ENCODE measurements at places on chromosomes 1 and 21. TPM values are rescaled to one million over a fixed set of nuclear protein-coding genes. Genes with fewer than 3 reads are reported as not detected.

- DNase-seq: no peak
These were observed 109.2 kb downstream of the TOMM20 start for GRCh38 chr1:235019471-235019870.

- peak; percentile 90 for DNase-seq
These were observed 7.0 kb downstream of the PTCH2 start for GRCh38 chr1:44835738-44836675.

The RPTN gene
- not detected for total RNA-seq

GRCh38 chr1:151918156-151918555 lies 8.8 kb upstream of the THEM4 start:
- no peak for DNase-seq

The PTGER3 gene
- 3.3 TPM for total RNA-seq

- DNase-seq: no peak
These were observed 110.5 kb downstream of the ZNF644 start for GRCh38 chr1:90911353-90911752.

DNA sequence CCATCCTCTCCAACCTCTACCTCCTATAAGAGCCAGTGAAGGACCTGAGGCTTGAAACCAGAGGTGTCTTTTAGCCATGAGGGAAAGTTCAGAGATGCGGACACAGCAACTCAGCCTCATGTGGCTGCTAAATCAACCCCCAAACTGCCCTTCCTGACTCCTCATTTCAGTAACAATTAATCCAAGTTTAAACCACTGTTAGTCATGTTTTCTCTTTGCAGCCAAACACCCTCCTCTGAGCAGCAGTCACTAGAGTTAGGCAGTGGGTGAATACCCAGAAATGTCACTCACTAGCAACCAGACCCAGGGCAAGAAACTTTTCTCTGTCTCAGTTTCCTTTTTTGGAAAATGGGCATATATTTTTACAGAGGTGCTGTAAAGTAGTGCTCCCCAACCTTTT lies 71.2 kb downstream of the KCNJ15 start:
- no peak for DNase-seq

The NME7 gene
- 10.2 TPM for total RNA-seq

The FAM177B gene
- total RNA-seq: not detected

The DMBX1 gene
- total RNA-seq: not detected

DNA sequence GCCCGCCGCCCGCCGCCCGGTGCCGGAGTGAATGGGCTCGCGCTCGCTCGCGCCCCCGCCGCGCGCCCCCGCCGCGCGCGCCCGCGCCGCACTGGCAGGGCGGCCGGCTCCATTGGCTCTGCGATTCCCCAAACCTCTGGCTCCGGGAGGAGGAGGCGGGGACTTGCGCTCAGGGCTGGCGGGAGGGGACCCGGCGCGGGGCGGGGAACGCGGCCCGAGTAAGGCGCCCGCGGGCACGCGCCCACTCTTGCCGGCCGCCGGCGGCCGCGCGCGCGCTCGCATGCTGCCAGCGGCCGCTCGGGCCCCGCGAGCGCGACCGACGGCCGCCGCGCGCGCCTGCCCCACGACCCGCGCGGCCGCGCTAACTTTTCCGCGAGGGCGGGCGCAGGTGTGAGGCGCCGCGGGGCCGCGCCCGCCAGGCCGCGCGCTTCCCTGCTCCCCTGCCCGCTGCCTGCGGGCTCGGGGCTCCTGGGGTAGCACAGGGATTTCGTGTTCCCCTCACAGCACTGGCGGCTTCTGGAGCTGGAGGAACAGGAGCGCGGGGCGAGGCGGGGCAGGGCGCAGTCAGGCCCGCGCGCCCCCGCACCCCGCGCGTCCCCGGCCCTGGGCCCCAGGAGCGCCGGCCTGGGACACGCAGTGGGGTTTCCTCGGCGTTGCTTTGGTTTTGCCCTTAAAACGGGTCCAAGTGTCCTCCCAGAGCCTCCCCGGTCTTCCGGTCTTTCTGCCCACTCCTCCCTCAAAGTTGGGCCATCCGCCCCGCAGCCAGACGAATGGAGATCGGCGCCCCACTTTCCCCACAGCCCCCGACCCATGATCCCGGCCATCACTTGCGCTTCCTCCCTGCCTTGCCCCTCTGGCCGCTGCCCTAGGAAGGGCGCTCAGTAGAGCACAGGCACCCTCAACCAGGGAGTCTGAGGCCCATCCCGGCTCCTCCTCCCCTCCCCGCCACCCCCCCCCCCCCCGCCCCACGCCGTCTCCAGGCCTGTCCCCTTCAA lies 101.5 kb downstream of the CASZ1 start:
- peak; percentile 95 for DNase-seq

GRCh38 chr1:182624577-182624976 lies 20.4 kb upstream of the RGS16 start:
- no peak for DNase-seq

DNA sequence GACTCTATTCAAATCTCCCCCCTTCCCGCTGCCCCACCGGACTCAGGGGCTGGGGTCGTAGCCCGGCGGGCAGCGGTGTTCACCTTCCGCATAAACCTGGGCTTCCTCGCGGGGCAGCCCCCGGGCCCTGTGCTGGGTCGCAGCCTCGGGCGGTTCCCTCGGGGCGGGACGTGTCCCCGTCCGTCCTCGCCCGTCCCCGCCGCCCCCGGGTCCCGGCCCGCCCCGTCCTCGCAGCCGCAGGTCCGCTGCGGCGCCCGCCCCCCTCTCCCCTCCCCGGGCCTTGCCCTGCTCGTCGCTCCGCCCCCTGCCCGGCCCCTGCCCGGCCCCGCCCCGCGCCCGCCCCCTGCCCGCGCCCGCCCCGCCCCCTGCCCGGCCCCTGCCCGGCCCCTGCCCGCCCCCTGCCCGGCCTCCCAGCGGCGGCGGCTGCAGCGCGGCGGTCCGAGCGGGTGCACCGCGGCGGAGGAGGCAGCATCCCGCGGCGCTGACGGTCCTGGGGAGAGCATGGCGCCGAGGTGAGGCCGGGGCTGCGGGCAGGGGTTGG lies at the start of gene COL18A1:
Gene COL18A1 (plus strand): TSS at position 436 of the 541 bp plus-strand sequence. CDS start 66 bp downstream, at position 502.
- DNase-seq: peak; percentile 85

GRCh38 chr1:54772951-54773350 lies 8.6 kb upstream of the PARS2 start:
- DNase-seq: no peak

The GBP4 gene
- 8.8 TPM for total RNA-seq

The CFAP107 gene
- total RNA-seq: not detected

- no peak for DNase-seq
These were observed 11.3 kb downstream of the RWDD2B start for GRCh38 chr21:29007810-29008209.

The BRINP2 gene
- 0.55 TPM for total RNA-seq

DNA sequence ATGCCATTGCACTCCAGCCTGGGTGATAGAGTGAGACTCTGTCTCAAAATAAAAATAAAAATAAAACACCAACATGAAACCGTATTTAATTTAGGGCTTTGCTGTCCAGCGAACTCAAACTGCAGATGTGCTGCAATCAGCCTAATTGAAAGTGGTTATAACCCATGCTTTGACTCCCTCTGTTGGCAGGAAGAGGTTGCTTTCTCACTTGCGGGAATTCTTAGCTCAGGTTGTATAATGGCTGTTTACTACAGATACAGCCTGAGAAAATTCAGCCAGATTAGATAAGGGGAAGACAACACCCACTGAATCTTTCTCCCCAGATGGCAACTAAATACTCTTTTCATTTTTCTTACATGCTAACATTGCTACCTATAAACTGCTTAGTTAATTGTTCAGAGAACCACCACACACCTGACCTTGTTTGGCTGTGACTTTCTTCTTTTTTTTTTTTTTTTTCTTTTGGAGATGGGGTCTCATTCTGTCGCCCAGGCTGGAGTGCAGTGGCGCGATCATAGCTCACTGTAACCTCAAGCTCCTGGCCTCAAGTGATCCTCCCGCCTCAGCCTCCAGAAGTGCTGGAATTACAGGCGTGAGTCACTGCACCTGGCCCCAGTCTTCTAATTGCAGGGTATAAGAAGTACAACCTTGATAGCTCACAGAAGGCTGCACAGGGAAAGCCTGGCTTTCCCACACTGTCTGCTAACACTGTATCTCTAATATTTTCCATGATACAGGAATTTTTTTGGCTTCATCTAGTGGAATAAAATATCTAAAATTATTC lies 34.6 kb downstream of the DNTTIP2 start:
- no peak for DNase-seq

DNA sequence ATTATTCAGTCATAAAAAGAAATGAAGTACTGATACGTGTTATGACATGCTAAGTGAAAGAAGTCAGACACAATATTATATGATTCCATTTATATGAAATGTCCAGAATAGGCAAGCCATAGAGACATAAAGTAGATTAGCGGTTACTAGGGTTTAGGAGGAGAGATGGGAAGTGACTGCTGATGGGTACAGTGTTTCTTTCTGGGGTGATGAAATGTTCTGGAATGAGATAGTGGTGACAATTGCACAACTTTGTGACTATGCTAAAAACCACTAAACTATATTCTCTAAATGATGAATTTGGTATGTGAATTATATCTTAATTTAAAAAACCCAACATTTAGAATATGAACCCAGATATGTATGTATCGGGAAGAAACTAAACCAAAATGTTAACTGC lies 27.6 kb downstream of the IPP start:
- DNase-seq: no peak

- no peak for DNase-seq
These were observed 86.8 kb downstream of the COL24A1 start for GRCh38 chr1:86069757-86070145.

DNA sequence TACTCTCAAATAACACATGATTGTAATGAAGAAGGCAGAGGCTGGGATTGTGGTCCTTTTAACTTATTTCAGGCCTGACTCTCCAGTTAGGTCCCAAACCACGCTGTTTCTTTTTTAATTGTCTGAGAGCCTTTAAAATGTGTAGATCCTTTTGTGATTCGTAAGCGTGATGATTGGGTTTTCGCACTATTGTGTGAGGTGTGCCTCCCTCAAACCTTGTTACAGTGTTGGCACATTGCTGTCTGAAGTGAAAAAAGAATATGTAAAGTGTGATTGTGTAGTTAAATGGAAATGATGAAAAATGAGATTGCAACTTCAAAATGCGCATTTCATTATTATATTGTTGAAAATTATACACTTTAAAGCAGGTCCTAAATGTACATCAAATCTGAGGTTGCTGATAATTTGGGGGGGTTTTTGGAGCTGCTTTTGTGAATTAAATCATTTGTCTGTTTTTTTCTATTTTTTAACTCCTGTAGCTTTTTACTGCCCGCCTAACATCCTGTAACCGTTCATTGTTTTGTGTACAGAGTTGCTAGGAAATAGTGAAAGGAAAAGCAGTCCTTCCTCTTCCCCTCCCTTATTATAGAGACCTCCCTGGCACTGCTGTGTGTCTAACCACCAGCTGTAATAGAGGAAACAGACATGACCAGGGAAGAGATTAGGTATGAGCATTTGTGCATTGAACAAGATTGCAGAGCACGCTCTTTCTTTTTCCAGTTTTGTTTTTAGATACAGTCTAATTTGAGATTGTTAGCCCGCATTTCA lies 43.3 kb downstream of the IARS2 start:
- DNase-seq: no peak

The DENND2C gene
- 4.2 TPM for total RNA-seq

The GSTM3 gene
- 113 TPM for total RNA-seq

- DNase-seq: no peak
These were observed 272.5 kb upstream of the RUNX1 start for GRCh38 chr21:35321322-35322200.

DNA sequence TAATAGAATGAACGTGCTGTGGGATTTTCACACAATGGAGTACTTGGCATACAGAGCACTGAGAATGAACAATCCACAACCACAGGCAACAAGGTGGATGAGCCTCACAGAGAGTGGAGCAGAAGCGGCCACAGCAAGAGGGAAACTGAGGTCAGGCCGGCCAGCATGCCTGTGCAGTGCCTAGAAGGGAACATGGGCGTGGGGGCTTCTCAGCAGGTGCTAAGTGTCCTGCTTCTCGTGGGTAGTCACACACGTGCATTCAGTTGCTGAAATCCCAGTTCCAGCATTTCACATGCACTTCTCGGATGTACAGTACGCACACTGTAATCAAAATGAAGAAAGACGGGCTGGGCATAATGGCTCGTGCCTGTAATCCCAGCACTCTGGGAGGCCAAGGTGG lies 33.1 kb downstream of the WDR4 start:
- DNase-seq: peak; percentile 16

GRCh38 chr1:14980621-14981218 lies 172.8 kb upstream of the TMEM51 start:
- no peak for DNase-seq

The COA6 gene
- 38.2 TPM for total RNA-seq

DNA sequence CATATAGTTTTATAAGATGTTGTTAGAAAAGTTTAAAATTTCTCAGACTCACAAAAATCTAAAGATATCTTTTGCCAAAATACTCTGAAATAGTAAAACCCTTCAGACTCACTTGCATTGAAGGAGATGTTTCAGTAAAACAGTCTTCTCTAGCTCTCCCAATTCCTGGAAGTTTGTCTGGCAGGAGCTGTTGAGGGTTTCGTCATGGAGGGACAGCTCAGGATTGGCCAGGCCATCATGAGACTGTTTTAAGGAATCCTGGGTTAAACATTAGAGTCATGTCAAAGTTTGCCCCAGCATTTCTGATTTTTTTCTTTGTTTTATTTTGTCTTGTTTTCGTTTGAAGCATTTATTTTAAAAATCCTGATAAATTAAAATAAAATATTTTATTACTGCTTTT lies 293.8 kb upstream of the PBX1 start:
- no peak for DNase-seq

- no peak for DNase-seq
These were observed 161.6 kb downstream of the CHRM3 start for GRCh38 chr1:239547987-239548386.

GRCh38 chr1:110203021-110203661 lies 7.0 kb upstream of the KCNC4 start:
- DNase-seq: no peak

DNA sequence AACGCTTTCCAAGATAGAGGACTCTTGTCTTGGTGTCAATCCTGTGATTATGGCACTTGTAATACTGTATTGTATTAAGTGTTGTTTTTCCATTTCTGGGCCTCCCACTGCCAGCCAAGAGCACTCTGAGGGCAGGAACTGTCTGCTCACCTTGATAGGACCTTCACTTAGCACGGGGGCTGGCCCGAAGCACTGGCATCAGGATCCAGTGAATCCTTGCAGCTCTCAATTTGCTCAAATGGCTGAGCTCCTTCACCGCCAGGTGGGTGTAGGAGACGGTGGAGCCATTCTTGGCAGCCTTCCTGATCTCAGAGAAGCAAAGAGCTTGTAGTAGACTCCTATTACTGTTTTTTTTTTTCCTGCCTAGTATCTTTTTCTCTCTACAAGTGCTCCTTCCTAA lies 17.7 kb downstream of the MECR start:
- DNase-seq: no peak

DNA sequence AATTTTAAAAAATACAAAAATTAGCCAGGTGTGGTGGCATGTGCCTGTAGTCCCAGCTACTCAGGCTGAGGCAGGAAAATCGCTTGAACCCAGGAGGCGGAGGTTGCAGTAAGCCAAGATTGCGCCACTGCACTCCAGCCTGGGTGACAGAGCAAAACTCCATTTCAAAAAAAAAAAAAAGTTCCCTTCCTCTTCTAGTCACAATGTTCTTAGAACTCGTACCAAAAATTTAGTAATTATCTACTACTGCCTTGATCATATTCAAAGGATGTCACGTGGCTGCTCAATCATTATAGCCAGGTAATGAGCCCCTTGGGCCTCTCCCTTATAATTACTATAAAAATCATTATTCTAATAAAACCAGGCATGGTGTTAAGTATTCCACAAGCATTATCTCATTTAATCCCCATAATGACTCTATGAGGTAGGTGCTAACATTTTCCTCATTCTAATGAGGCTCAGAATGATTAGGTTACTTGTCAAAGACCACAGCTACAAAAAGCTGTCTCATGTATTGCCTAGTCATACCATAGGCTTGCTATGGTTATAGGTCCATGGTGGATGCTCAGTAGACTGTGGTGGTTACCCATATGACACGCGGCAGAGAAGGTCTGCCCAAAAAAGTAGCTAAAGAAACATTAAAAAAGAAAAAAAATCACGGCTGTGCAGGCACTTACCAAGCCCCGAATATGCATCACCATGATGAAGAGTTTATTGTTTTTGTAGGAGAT lies 15.5 kb upstream of the PPP1R15B start:
- no peak for DNase-seq

All from left ventricle myocardium superior (tissue), 1 donor.